Activated CD4-positive, alpha-beta T cell treated with anti-CD3 and anti-CD28 coated beads for 36 hours (primary cell): ENCODE measurements at places on chromosomes 2 and 18. TPM values are rescaled to one million over a fixed set of nuclear protein-coding genes. Genes with fewer than 3 reads are reported as not detected.

GRCh38 chr2:156944871-156945270, 312.6 kb upstream of the GALNT5 start:
- H3K4me3 ChIP-seq, result no peak overlapping the region
- no peak overlapping the region for H3K27ac ChIP-seq
- no peak for DNase-seq
- H3K4me1 ChIP-seq, result no peaks in the 10 kb centered on the region

DNA sequence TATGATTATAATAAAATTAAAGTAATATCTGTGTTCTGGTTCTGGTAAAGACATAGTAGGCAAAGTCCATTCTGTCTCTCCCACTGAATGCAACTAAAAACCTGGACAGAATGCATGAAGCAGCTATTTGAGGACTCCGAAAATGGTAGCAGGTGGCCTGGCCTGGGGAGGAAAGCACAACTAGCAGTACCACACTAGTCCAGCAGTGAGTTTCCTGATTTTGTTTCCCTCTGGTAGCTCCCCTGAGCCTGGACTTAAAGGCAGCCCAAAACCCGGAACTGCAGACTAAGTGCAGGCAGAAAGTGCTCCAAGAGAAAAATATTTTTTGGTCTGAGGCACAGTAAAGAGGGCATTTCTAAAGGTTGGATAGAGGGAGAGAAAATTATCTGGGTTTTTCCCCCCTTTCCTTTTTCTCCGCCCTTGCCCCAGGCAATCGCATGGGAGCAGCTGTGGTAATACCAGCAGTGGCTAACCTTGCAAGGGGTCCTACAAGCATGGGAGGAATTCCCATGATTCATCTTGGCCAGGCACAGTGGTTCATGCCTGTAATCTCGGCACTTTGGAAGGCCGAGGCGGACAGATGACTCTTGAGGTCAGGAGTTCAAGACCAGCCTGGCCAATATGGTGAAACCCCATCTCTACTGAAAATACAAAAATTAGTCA, 32.3 kb downstream of the ASXL2 start:
- H3K27ac ChIP-seq, result no peak overlapping the region
- no peak for DNase-seq
- no peak overlapping the region for H3K4me3 ChIP-seq
- no peaks in the 10 kb centered on the region for H3K27me3 ChIP-seq
- H3K4me1 ChIP-seq, result peaks cover 8% of the 10 kb centered on the region
- H3K36me3 ChIP-seq, result peaks cover 15% of the 10 kb centered on the region

DNA sequence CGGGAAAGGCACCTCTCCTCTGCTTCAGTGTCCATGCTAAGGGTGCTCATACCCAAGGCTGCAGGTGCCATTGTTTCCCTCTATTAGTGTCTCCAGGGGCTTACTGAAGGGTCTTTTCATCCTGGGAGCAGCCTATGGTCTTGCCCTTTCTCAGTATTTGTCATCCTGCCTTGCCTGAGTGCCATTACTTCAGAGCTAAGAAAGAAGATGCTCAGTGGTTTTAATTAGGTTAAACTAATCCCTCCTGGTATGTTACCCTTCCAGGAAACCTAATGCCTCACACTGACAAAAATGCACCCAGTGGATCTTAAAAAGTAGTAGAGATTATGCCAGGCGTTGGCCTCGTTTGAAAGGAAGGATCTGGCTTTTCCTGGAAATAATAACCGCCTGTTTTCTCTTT, 151.4 kb downstream of the LRRTM1 start:
- no peak overlapping the region for H3K27ac ChIP-seq
- no peak overlapping the region for H3K4me3 ChIP-seq
- no peaks in the 10 kb centered on the region for H3K27me3 ChIP-seq
- no peaks in the 10 kb centered on the region for H3K36me3 ChIP-seq

DNA sequence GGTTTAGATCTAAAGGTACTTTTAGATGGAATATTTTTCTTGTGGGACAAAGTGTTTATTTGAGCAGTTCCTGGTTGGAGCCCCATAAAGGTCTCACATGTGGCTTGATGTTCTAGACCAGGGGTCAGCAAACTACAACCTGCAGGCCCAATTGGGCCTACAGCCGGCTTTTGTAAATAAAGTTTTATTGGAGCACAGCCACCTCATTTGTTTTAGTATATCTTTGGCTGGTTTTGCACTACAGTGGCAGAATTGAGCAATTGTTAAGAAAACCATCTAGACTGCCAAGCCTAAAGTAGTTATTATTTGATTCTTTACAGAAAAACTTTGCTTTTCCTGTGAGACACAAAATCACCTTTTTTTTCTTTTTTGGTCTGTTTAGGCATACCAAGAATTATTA, 41.6 kb downstream of the NDC80 start:
- H3K4me3 ChIP-seq, result no peak overlapping the region
- no peak overlapping the region for H3K27ac ChIP-seq
- H3K4me1 ChIP-seq, result peaks cover 8% of the 10 kb centered on the region
- H3K36me3 ChIP-seq, result peaks cover 68% of the 10 kb centered on the region
- DNase-seq, result no peak
- H3K27me3 ChIP-seq, result no peaks in the 10 kb centered on the region

- no peak for DNase-seq
- no peaks in the 10 kb centered on the region for H3K4me1 ChIP-seq
- H3K27me3 ChIP-seq, result no peaks in the 10 kb centered on the region
- H3K27ac ChIP-seq, result no peak overlapping the region
- H3K4me3 ChIP-seq, result no peak overlapping the region
- no peaks in the 10 kb centered on the region for H3K36me3 ChIP-seq
These were observed 405.4 kb downstream of the CDH2 start for GRCh38 chr18:27771571-27771970.

- H3K27ac ChIP-seq, result no peak overlapping the region
- no peak for DNase-seq
- H3K4me3 ChIP-seq, result no peak overlapping the region
- no peaks in the 10 kb centered on the region for H3K36me3 ChIP-seq
- H3K27me3 ChIP-seq, result no peaks in the 10 kb centered on the region
These were observed 589.6 kb upstream of the KLHL29 start for GRCh38 chr2:22795287-22795866.

DNA sequence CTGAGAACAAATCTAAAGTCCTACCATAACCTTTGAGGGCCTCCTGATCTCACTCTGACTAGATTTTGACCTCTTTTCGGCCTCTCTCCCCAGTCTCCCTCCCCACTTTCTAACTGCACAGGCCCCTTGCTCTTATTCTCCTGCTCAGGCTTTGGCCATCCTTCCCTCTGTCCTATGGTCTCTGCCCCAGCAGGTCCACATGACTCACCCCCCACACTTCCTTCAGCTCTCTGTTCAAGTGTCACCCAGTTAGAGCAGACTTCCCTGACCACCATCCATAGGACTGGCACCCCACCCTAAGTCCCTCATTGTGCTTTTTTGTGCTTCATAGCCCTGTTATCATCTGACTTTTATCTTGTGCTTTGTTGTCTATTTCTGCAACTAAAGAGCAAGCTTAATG, 41.2 kb upstream of the NT5C1B start:
- no peak overlapping the region for H3K27ac ChIP-seq
- no peak overlapping the region for H3K4me3 ChIP-seq
- H3K36me3 ChIP-seq, result peaks cover 20% of the 10 kb centered on the region

- H3K4me1 ChIP-seq, result no peaks in the 10 kb centered on the region
- DNase-seq, result no peak
- H3K36me3 ChIP-seq, result no peaks in the 10 kb centered on the region
- H3K4me3 ChIP-seq, result no peak overlapping the region
- H3K27me3 ChIP-seq, result no peaks in the 10 kb centered on the region
These were observed 162.5 kb downstream of the RAD51AP2 start for GRCh38 chr2:17355608-17356329.

YIPF4 gene
- total RNA-seq, result 37.6 TPM

- H3K27me3 ChIP-seq, result no peaks in the 10 kb centered on the region
- no peak for DNase-seq
- no peaks in the 10 kb centered on the region for H3K4me1 ChIP-seq
- H3K36me3 ChIP-seq, result no peaks in the 10 kb centered on the region
- H3K4me3 ChIP-seq, result no peak overlapping the region
- H3K27ac ChIP-seq, result no peak overlapping the region
These were observed 983.2 kb upstream of the CDH2 start for GRCh38 chr18:29160170-29160569.

- H3K27me3 ChIP-seq, result peaks cover 3% of the 10 kb centered on the region
- no peak overlapping the region for H3K4me3 ChIP-seq
- H3K27ac ChIP-seq, result no peak overlapping the region
These were observed 29.0 kb upstream of the EPAS1 start for GRCh38 chr2:46268196-46268595.

DNA sequence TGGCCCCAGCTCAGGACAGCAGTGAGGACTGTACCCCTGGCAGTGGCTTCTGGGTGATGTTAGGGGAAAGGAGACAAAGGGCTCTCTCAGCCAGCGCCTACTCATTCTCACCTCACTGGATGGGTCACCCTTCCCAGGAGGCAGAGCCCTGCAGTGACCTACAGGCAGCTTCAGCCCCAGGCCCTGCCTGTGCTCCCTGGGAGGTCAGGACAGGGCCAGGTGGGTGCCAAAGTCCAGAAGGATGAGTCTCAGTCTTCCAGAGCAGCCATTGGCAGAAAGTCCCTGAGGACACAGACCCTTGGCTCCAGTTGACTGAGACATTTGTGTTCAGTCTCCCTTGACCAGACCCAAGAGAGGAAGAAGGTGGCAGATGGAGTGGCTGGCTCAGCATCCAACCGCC, 75.1 kb downstream of the TEX51 start:
- H3K27me3 ChIP-seq, result peaks cover 23% of the 10 kb centered on the region
- no peak for DNase-seq
- H3K27ac ChIP-seq, result no peak overlapping the region
- H3K4me1 ChIP-seq, result peaks cover 6% of the 10 kb centered on the region
- no peaks in the 10 kb centered on the region for H3K36me3 ChIP-seq

- H3K27me3 ChIP-seq, result no peaks in the 10 kb centered on the region
- no peak for DNase-seq
- H3K27ac ChIP-seq, result no peak overlapping the region
- no peak overlapping the region for H3K4me3 ChIP-seq
These were observed 400.6 kb upstream of the CHST9 start for GRCh38 chr18:27585602-27586173.

GRCh38 chr2:20634507-20635112, 16.3 kb downstream of the HS1BP3 start:
- no peak overlapping the region for H3K27ac ChIP-seq
- H3K4me3 ChIP-seq, result no peak overlapping the region
- no peaks in the 10 kb centered on the region for H3K4me1 ChIP-seq

DNA sequence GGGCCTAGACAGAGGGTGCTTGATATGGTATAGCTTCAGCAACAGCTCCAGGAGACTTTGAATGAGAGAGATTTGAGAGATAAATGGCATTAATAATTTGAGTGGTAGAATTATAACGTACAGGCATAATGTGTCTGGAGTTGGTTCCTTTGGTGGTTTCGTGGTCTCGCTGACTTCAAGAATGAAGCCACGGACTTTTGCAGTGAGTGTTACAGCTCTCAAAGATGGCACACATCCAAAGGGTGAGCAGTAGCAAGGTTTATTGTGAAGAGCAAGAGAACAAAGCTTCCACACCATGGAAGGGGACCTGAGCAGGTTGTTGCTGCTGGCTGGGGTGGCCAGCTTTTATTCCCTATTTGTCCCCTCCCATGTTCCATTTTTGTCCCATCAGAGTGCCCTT, 23.1 kb downstream of the PDCD1 start:
- no peak overlapping the region for H3K27ac ChIP-seq
- peak; percentile 33 for DNase-seq
- peaks cover 11% of the 10 kb centered on the region for H3K27me3 ChIP-seq

DNA sequence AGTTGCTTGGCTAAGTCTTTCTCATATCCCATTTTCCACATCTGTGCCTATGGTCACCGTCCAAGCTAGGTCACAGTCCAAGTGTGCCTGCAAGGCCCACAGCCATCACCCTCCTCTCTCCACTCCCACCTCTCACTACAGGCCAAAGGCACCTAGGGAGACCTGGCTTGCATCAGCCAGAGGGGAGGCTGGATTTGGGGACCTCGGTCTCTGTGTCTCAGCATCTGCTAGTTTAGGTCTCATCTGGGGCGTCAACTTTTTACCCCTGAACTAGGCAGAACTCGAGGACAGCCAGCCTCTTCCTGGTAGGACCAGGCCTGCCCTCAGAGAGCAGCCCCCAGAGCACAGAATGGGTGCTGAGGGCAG, 217.1 kb downstream of the DYSF start:
- H3K36me3 ChIP-seq, result no peaks in the 10 kb centered on the region
- H3K4me1 ChIP-seq, result no peaks in the 10 kb centered on the region
- no peak for DNase-seq

- H3K36me3 ChIP-seq, result no peaks in the 10 kb centered on the region
- no peaks in the 10 kb centered on the region for H3K27me3 ChIP-seq
- no peak overlapping the region for H3K27ac ChIP-seq
- H3K4me1 ChIP-seq, result no peaks in the 10 kb centered on the region
These were observed 171.4 kb upstream of the EPAS1 start for GRCh38 chr2:46125798-46126197.

GRCh38 chr2:23525137-23525765, 140.3 kb downstream of the KLHL29 start:
- H3K4me1 ChIP-seq, result peaks cover 8% of the 10 kb centered on the region
- no peak for DNase-seq
- no peaks in the 10 kb centered on the region for H3K36me3 ChIP-seq
- H3K27me3 ChIP-seq, result peaks cover 5% of the 10 kb centered on the region

DNA sequence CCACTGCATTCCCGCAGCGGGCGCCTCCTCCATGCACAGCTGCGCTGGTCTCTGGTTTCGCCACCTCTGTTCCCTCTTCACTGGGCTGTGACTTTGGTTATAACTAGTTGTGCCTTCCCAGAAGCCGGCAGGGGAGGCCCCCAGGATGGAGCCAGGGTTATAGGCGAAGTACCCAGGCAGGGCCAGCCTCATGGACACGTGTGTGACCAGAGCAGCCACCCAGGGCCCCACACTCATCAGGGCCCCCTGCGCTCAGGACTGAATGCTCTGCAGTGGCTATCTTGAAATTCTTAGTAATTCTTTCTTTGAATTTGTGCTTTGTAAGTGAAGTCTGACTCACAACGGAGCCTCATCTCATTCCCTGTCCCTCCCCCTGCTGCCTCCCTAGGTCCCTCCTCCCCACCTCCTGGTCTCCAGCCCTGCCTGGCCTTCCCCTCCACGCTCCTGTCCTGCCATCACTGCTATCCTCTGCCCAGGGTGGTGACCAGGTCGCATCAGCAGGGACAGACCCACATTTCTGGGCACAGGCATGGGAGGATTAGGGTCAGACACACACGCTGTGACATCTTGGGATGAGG, 38.1 kb upstream of the LBH start:
- no peaks in the 10 kb centered on the region for H3K36me3 ChIP-seq
- H3K27ac ChIP-seq, result no peak overlapping the region
- H3K27me3 ChIP-seq, result no peaks in the 10 kb centered on the region
- DNase-seq, result no peak
- H3K4me3 ChIP-seq, result no peak overlapping the region

GRCh38 chr2:177241711-177242120, 22.8 kb downstream of the NFE2L2 start:
- peak overlapping the region; percentile 94 for H3K27ac ChIP-seq
- H3K4me3 ChIP-seq, result peak overlapping the region; percentile 1
- no peak for DNase-seq

- peaks cover 8% of the 10 kb centered on the region for H3K27me3 ChIP-seq
- H3K4me3 ChIP-seq, result no peak overlapping the region
- no peak overlapping the region for H3K27ac ChIP-seq
- H3K36me3 ChIP-seq, result no peaks in the 10 kb centered on the region
- H3K4me1 ChIP-seq, result peaks cover 4% of the 10 kb centered on the region
These were observed 19.3 kb downstream of the SPEG start for GRCh38 chr2:219453671-219454590.

SERPINB10 gene
- not detected for total RNA-seq

CNDP1 gene
- not detected for total RNA-seq

DPY30 gene
- 78.6 TPM for total RNA-seq

DOK6 gene
- not detected for total RNA-seq

- H3K27ac ChIP-seq, result no peak overlapping the region
- H3K4me3 ChIP-seq, result no peak overlapping the region
- H3K27me3 ChIP-seq, result no peaks in the 10 kb centered on the region
- H3K4me1 ChIP-seq, result no peaks in the 10 kb centered on the region
These were observed 15.7 kb downstream of the ARMC9 start for GRCh38 chr2:231213931-231214642.
